ENCODE measurements at places on chromosomes 1 and 21.

- DNase-seq = no peak
Measured at GRCh38 chr1:6523566-6523965, 30.7 kb downstream of the NOL9 start.

DNA sequence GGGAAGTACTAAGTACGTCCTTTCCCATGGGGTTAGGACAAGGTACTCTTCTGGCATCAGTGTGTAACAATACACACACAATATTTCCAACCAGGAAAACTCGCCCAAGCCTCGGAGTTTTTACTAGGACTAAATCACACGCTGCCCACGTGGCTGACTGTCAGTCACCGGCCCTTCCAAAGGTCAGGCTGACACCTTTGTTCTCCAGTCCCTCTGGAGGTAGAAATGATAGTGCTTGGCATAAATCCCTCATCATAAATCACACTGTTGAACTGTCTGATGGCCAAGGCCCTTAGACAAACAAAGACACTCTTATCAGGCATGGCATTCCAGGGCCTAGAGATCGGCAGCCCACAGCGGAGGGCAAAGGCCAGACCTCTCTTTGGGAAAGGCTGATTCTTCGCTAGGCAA is 16.9 kb upstream of the SLAMF9 start:
- no peak for DNase-seq

- no peak for DNase-seq
Measured at GRCh38 chr21:45060675-45061311, 13.6 kb upstream of the ADARB1 start.

- no peak for DNase-seq
Measured at GRCh38 chr21:33820230-33820770, 95.3 kb downstream of the ATP5PO start.

- DNase-seq = peak; percentile 14
Measured at GRCh38 chr1:34460193-34460592, 283.5 kb downstream of the C1orf94 start.

All from T-helper 9 cell (primary cell).